ENCODE measurements at places on chromosomes 2 and 18. TPM values are rescaled to one million over a fixed set of nuclear protein-coding genes. Genes with fewer than 3 reads are reported as not detected.

The TTN gene
- 0.05 TPM for total RNA-seq

The GTF3C2 gene
- total RNA-seq = 56.3 TPM

The DSC2 gene
- 1.00 TPM for total RNA-seq

The CMPK2 gene
- total RNA-seq = 0.34 TPM

The TFCP2L1 gene
- total RNA-seq = 29.7 TPM

The STK36 gene
- 10.3 TPM for total RNA-seq

The TMEM18 gene
- 34.6 TPM for total RNA-seq

The DSC3 gene
- 1.1 TPM for total RNA-seq

The IKZF2 gene
- 0.29 TPM for total RNA-seq

The KLHL14 gene
- not detected for total RNA-seq

The ADGRF3 gene
- 0.15 TPM for total RNA-seq

The CROCC2 gene
- not detected for total RNA-seq

The FAHD2B gene
- 12.2 TPM for total RNA-seq

The SERPINB10 gene
- not detected for total RNA-seq

The TET3 gene
- total RNA-seq = 9.9 TPM

The MALL gene
- total RNA-seq = 148 TPM

The PPP1R1C gene
- total RNA-seq = 1.8 TPM

The RESP18 gene
- not detected for total RNA-seq

The CRYGD gene
- not detected for total RNA-seq

The POTEJ gene
- total RNA-seq = not detected

The ASTL gene
- not detected for total RNA-seq

The REG3A gene
- not detected for total RNA-seq

The C2orf78 gene
- not detected for total RNA-seq

The FLACC1 gene
- total RNA-seq = 0.14 TPM

The ADCYAP1 gene
- not detected for total RNA-seq

The CLIP4 gene
- 20.3 TPM for total RNA-seq

The CASP10 gene
- 2.4 TPM for total RNA-seq

The SLC30A3 gene
- total RNA-seq = 3.4 TPM

The KYNU gene
- total RNA-seq = 216 TPM

The SGO2 gene
- total RNA-seq = 14.2 TPM

The TMEM182 gene
- 5.6 TPM for total RNA-seq

The OTOS gene
- total RNA-seq = not detected

The TLX2 gene
- total RNA-seq = 0.28 TPM

The G6PC2 gene
- not detected for total RNA-seq

The NLRC4 gene
- total RNA-seq = 0.11 TPM

The KCNS3 gene
- 1.4 TPM for total RNA-seq

The NABP1 gene
- 12.2 TPM for total RNA-seq

The TBC1D8 gene
- 92.6 TPM for total RNA-seq

The GCKR gene
- 0.11 TPM for total RNA-seq

The ANKRD62 gene
- not detected for total RNA-seq

Data from A549 treated with AZD2906 at 1 μM for 4 hours (cell line).